Uterus (tissue), 4 donors: ENCODE measurements at places on chromosomes 4 and X.
A peak's percentile ranks its signal among the peaks of the same experiment; 100 is the strongest.

- no peak for DNase-seq
Observed at GRCh38 chr4:4913147-4913561, 53.7 kb downstream of the MSX1 start.

GRCh38 chr4:22504922-22505321 lies 10.9 kb downstream of the ADGRA3 start:
- no peak for DNase-seq

DNA sequence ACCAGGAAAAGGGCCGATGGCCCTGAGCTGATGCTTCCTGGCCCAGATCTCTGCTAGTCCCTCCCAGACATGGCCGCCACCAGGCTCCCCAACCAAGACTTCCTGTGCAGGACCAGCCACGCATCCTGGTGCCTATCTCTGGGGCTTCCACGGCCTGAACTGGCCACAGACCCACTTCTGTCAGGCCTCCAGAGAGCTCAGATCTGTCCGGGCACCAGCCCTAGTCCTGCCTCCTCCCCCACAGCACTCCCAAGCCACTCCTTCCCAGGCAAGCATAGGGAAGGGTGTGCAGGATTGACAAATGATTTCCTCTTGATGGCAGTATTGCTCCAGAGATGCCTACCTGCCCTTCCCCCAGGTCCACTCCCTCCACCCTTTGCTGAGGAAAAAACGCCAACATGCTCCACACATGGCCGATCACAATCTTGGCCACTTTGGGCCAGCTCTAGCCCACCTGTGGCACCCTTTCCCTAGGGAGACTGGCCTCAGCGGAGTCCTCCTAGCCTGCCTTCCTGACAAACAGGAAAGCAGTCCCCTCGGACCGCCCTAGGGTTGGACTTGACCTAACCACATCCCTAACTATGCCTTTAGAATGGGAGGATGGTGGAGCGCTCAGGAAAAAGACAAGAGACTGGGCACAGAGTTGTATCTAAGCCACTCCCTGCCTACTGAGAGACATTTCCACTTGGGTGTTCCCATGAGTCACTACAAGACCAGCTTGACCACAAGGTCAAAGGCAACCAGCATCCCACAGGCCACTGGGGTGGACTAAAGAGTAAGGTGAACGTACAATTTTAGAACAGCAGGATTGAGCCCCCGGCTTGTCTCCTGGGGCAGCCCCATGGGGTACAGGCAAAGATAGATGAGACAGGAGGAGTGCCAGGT lies 277.5 kb upstream of the AGTR2 start:
- DNase-seq, result peak; percentile 49

- no peak for DNase-seq
Observed at GRCh38 chr4:15147714-15148113, 145.4 kb downstream of the CPEB2 start.

DNA sequence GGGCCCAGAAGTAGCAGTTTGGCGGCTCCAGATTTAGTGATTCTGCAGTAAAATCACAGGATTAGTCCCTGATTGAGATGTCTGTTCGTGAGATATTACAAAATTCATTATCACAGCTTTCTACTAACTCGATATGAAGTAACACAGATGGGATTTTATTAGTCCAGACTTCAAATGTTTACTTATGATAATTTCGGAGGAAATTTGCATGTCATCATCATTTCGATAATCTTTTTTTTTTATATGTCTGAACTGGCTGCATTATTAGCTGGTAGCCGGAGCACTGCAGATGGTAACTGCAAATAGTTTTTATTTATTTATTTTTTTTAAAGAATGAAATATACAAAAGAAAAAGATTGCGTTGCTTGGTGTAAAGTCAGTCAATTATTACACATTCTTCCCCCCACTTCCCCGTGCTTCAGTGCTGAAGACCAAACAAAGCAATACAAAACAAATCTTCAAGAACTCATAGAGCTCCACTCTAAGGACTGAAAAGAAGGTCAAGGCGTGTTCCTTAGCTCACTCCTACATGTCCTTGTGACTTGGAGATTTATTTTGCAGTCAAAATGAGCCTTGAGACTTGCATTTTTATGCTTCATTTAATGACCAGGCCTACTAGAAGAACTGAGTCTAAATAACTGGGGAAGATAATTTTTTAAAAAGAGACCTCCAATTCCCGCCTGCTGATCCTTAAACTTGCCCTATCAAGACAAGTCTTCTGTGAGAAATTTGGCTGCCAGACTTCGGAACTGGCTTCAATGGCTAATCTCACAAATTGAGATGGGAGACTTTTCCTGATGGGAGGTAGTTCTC lies 11.7 kb upstream of the PITX2 start:
- no peak for DNase-seq

- DNase-seq, result no peak
Observed at GRCh38 chrX:53223955-53224859, 800 bp downstream of the KDM5C start.

DNA sequence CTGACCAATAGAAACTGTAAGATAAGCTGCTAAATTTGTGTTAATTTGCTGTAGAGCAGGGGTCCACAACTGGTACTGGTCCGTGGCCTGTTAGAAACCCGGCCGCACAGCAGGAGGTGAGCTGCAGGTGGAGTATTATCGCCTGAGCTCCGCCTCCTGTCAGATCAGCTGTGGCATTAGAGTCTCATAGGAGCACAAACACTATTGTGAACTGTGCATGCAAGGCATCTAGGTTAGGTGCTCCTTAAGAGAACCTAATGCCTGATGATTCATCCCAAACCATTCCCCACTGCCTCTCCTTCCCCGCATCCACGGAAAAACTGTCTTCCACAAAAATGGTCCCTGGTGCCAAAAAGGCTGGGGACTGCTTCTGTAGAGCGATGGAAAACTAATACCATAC lies 19.7 kb downstream of the FBXW7 start:
- no peak for DNase-seq

GRCh38 chr4:110087070-110087708 lies 111.2 kb downstream of the ELOVL6 start:
- no peak for DNase-seq

DNA sequence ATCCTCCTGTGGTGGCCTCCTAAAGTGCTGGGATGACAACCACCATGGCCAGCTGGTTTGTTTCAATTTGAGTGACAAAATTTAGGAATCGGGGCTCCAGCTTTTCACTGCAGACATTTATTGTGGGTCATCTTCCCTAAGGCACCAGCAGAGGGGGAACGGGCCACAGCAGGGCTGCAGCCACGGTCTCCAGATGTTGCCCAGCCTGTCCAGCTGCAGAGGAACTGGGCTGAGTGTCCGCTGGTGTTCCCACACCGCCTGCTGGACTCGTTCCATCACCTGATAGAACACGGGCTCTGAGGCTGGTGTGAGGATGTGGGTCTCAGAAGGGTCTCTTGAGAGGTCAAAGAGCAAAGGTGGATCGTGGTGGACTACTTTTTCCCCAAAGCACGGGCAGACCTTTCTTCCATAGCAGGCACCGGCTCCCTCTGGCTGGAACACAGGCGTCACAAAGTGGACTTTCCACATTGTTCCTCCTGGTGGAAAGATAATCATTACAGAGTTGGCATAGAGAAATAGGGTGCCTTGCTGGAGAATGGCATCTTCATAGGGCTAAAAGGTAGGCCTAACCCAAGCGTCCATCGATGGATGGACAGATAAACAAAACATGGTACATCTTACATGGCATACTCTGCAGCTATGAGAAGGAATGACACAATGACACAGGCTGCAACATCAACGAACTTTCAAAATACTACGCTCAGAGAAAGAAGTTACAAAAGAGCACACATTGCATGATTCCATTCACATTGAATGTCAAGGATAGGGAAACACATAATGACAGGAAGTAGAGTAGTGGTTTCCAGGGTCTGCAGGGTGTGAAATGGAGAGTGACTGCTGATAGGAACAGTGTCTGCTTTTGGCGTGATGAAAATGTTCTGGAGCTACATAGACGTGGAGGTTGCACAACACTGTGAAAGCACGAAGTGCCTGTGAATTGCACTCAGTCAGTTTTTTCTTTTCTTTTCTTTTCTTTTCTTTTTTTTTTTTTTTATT lies 5.9 kb upstream of the ARSD start:
- no peak for DNase-seq

DNA sequence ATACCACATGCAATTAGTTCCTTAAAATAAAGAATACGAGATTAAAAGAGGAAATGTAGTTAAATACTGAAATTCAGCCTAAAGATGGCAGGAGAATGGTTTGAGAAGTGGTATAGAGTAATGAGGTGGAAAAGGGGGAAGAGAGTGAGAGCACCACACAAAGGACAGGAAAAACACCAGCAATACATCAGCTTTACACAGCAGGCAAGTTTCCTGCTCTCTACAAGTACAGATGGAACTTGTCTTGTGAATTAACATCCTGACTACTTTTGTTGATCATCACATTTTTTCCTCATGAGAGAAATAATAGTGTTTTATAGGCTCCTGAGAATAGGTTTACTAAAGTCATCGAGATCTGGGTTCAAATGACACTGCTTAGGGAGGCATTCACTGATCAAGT lies 2.9 kb upstream of the UNC5C start:
- DNase-seq, result no peak

DNA sequence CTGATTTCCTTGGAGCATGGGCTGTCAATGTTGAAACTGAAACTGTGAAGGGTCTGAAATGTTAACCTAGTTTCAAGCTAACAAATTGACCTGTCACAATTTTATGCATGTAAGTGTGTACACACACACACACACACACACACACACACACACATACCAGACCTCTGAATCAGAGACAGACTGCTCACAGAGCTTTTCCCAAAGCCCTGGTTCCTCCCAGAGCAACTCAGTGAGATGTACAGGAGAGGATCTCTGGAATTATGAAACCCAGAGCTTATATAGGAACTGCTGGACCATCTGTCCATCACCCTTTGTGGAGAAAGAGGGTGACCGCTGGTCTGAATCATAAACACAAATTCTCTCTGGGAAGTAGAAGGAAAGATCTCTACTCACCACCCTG lies 228.1 kb upstream of the PRPS2 start:
- DNase-seq, result no peak

DNA sequence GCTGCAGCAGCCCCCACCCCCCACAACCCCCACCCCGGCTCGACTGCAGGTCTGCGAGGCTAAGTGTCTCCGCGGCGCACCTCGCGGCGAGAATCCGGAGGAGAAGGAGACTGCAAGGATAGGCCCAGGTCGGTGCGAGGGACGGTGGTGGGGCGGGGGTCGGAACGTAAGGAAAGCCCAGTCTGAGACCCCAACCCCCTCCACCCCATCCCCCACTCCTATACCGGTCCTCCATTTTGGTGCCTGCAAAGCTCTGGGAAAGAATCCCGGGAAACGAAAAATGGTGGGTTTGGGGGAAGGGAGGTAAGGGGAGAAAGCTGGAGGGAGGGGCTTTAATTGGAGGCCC lies 614 bp downstream of the BEX3 start:
- peak; percentile 18 for DNase-seq

DNA sequence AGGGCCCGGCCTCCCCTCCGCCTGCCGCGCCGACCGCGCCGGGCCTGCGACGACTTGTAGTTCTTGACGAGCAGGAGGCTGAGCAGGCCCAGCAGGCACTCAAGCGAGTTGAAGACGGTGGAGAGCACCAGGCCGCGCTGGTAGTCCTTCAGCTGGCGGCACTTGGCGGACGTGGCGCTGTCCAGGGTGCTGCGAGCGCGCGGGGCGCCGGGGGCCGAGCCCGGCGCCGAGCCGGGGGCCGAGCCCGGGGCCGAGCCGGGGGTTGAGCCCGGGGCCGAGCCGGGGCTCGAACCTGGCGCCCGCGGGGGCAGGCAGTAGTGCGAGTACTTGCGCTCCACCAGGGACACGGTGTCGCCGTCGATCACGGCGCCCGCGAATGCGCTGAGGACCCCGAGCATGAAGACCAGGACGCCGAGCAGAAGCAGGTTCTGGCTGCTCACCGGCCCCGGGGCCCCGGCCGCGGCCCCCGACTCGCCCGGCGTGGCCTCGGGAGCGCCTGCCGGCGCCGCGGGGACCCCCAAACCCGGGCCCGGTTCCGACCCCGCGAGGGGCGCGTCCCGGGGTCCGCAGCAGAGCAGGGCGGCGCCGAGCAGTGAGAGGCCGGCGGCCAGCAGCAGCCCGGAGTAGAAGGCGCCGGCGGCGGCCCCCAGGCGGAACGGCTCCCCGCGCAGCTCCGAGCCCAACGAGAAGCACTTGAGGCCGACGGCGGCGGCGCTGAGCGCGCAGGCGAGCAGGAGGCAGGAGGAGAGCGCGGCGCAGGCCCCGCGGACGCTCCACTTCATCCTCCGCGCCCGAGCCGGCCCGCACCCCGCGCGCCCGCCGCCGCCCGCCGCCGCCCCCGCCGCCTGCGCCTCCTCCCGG lies 584 bp downstream of the TMEM271 start:
- no peak for DNase-seq

GRCh38 chr4:37770016-37770415 lies 56.5 kb upstream of the PGM2 start:
- no peak for DNase-seq

- no peak for DNase-seq
Observed at GRCh38 chrX:123731258-123731986, 1.4 kb downstream of the THOC2 start.

GRCh38 chr4:26826721-26827120 lies 33.9 kb upstream of the STIM2 start:
- DNase-seq, result peak; percentile 40

GRCh38 chr4:26239801-26240200 lies 81.0 kb upstream of the RBPJ start:
- no peak for DNase-seq

DNA sequence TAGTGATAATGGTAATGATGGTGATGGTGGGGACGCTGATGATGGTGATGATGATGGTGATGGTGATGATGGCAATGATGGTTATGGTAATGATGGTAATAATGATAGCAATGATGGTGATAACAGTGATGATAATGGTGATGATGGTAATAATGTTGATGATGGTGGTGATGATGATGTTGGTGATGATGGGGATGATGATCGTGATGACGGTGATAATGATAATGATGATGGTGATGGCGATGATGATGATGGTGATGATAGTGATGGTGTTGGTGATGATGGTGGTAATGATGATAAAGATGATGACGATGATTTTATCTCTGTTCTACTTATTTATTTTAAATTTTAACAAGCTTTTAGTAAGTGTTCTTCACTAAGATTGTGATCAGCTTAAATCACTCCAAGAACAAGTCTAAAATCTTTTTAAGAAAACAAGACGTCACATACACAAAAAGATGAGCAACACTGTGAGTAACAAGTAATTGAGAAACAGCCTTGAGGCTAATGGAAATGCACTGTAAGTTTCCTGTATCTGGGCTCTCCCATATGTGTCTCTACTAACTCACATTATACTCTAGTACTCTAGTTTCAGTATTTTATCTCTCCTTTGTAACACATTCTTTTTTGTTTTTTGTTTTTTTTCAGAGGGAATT lies 480.2 kb upstream of the PRKX start:
- DNase-seq, result no peak

GRCh38 chr4:25051534-25051933 lies 20.8 kb upstream of the LGI2 start:
- DNase-seq, result no peak

DNA sequence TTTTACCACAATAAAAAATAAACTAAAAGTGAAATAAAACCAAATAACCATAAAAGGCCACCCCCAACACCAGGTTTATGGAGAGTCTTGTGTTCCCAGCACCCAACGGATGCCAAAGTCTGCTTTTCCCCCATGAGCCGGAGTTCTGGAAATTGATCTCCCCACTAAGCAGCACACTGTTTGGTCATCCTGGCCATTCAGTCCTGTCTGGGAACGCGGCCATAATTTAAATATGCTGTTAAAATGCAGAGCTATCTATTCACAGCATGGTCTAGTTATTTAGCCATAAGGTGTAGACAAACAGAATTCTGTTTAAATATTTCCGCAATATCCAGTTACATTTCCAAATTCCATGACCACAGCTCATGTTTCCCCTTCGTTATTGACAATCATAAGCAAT lies 129.6 kb upstream of the TBL1X start:
- DNase-seq, result no peak
